NCI-H1694 (cell line): ENCODE measurements at places on chromosomes 6 and 20.

DNA sequence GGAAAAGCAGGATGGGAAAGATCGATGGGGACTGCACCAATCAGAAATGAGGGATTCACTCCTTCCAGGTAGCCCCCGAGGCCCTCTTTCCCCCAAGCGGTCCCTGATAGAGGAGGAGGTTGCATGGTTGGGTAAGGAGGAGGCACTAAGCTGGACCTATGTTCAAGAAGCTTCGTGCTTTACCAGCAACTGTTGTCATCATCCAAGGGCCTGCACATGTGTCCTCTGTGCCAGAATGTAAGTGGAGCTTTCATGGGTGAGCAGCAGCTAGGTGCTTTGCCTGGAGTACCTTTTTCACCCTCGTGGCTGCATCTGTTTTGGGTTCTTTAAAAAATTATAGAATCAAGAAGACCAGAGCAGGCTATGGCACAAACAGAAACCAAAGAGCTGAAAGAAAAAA lies 54.0 kb downstream of the GMPR start:
- no peak for DNase-seq

DNA sequence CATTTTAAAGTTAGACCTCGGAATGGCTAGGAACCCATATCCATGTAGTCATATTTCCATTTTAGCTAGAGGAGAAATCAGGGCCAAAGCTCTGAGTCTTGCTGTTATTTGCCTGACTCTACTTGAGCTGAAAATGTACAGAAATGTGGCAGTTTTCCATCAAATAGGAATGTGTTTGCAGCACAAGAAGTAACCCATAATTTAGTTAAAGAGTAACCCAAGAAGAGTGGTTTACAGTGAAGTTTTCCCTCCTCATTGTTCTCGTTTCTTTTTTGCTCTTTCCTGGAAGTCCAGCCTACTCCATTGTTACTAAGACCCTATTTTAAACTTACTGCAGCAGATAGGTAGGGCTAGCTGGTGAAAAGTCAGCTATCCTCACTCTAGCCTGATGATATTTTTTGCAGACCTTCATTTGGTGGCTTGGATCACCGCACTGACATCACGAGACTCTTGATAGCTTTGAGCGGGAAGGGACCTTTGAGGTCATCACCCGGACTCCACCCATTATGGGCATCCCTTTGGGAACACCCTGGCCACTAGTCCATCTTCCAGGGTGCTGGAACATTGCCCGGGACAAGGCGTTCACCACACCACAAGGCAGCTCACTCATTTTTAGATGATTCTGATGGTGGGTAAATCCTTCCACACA lies 28.0 kb upstream of the ADGRF5 start:
- DNase-seq = no peak

DNA sequence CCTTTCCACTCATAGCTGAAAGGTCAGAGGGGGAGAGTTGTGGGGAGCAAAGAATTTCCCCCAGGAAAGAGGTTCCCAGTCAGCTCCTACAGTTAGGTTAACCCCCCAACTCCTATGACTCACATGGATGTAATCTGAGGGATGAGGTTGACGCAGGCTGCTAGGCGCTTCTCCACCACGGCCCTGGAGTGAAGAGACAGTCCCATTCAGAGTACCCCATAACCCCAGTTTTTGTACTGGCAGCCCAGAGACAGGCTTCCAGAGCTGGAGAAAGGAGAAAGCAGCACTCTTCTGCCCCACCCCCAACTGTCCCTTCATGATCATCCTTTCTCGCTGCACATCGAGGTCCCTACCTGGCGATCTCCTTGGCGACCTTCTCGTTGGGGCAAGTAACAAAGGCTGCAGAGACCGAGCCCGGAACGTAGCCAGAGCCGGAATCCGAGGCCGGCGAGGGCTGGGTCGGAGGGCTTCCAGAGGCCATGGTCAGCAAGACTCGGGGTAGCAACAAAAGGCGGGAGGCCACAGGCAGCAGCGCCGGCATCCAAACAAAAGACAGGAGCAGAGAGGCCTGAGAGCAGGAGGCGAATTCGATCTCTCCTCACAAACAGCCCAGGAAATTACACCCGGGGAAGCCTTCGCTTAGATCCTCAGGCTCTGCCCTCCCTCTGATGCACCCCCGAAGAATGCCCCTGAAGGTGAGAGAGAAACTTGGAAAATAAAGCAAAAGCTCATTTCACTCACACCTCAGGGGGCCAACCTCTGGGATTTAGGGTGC lies 592 bp downstream of the CUTA start:
- no peak for DNase-seq

DNA sequence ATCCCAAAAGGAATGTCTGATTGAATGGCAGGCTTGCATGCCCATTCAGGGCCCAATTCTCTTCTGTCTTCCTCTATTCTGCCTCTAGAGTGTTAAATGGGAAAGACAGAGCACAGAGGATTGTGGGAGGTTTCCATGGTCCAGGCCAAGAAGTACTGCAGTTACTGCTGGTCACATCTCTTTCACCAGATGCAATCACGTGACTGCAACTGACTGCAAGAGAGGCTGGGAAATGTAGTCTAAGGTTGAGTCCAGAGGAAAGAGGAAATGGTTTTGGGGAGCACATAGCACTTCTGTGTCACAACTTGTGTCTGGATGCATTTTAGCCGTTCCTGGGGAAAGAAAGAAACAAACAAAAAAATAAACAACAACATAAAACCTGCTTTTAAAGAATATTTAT lies 336.4 kb upstream of the BTBD3 start:
- DNase-seq = no peak

DNA sequence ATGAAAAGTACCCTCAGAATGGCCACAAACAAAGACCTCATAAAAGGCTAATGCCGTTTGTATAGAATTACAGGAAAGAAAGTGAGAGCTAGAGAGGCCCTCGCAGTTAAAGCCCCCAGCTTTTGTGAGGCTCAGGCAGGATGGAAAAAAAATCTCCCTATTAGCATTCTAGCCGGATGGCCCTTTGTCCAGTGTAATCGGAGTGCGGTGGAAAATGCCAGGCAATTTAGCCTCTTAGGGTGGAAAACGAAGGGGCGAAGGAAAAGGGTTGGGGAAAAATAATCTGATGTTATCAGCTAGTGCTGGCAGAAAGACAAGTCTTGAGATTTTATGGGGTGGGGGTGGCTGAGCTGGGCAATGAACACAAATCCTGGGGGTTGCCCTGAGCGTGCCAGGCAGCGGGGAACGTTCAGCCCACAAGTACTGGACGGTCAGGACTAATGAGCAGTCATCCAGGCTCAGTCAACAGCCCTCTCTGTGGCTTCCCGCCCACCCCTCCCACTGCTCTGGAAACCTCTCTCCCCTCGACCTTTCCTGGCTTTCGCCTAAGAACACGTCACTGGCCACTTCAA lies 92.4 kb downstream of the PSMG4 start:
- no peak for DNase-seq

DNA sequence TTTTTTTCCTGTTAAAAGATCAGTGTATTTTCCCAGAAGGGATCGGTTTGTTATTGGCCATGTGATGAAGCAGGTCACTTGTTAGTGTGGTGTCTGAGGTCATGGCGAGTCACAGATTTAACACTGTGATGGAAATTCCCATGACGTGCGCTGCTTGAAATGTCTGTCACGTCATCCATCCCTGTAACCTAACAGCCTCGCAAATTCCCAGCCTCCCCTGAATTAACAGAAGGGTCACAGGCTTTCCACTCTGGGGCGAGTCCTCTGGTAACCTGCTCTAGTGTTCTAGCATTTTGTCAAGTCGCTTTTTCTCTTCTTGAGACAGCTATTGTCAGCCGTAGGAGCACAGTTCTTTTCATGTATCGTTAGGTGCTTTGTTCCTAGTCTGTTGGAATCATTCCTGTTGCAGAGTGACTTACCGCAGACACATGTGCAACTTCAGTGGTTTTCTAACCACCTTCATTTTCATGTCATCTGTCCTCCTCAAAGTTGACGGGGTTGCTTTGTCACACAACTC lies 137.2 kb downstream of the MAP3K4 start:
- DNase-seq = no peak

DNA sequence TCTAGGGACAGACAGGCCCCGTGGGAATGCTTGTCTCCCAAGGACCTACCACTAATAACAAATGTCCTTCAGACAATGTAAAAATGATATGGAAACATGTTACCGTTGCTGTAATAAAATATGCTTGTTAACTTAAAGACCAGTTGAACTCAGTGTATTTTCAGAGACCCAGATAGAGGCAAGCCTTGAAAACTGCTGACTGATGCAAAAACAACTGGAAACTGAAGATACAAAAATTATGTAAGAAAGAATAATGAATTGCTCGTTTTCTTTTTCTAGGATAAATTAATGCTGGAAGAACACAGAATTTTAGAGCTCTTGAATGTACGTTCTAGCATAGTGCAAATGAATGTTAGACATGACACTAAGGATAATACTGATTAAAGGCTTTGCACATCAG lies 311.5 kb upstream of the MAN1A1 start:
- DNase-seq = no peak

DNA sequence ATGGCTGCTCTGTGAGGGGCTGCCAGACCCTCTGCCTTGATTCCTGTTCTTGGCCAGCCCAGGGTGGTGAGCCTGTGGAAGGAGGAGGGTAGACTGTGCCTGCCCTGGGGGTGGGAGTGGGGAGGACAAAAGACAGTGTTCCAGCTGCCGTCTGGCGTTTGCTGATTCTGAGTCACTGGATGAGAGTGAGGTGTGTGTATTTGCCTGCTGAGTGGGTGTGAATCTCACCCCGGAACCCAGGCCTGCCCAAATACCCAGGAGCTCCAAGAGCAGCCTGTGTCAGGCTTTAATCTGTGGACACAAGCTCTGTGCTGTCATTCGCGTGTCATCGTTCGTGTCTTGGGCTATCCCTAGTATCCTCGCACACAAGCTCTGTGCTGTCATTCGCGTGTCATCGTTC lies 2.6 kb upstream of the LKAAEAR1 start:
- no peak for DNase-seq

DNA sequence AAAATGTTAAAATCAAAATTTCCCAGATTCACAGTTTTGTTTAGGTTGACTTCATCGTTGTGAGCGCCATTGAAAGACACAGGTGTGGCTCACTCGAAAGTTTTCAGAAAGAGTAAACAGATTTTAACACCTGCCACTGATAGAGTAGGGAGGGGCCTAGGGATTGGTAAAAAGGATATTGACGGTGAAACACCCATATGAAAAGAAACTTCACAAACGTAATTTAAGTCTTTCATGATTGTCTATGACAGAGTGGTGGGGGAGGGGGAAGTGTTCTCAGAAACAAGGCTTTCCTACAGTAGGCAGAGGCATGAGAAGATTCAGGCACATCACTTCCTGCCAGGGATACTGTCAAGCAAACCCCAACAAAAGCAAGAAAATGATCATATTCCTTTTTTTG lies 101.4 kb downstream of the PERP start:
- no peak for DNase-seq

DNA sequence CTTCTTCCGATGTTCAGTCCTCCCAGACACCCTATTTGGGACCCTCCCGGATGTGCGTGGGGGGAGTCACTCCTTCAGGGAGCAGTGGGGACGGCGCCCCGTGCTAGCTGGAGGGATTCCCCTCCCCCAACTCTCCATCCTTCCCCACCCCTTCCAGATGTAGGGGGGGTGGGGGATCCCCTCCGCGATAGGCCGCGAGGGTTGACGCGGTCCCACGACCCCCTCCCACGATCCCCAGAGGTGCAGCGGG lies 548 bp downstream of the GNL1 start:
- DNase-seq = no peak

GRCh38 chr6:23637296-23637695 lies 488.7 kb upstream of the NRSN1 start:
- no peak for DNase-seq

DNA sequence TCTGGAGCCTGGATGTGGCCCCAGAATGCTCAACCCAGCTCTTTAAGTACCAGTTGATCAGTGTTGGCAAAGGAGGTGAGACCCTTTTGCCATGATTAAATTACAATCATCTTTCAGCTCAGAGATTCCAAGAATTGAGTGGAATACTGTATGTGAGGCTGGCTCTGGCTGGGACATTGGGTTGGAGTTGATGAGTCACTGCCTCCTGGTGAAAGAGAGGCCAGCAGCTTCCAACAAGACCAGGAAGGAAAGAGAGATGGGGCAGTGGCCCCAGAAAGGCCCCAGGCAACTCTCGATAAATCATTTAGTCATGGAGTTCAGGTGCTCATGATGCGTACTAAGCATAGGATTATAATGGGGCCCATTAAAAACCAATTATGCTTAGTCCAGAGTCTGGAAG lies 2.1 kb downstream of the TGM6 start:
- no peak for DNase-seq
